HFF-Myc (cell line): ENCODE measurements at places on chromosomes 16 and 17.

GRCh38 chr16:67226295-67226803, 581 bp upstream of the TMEM208 start:
- DNase-seq, result no peak

GRCh38 chr16:67393788-67394154, 473 bp upstream of the TPPP3 start:
- no peak for DNase-seq

GRCh38 chr17:2025220-2025621, at the start of gene RTN4RL1:
RTN4RL1 (minus strand) TSS chr17:2025334; CDS start chr17:2024865, 469 bp downstream.
- DNase-seq, result no peak

- no peak for DNase-seq
Observed at GRCh38 chr16:27974896-27975540, 88.5 kb downstream of the GSG1L start.

DNA sequence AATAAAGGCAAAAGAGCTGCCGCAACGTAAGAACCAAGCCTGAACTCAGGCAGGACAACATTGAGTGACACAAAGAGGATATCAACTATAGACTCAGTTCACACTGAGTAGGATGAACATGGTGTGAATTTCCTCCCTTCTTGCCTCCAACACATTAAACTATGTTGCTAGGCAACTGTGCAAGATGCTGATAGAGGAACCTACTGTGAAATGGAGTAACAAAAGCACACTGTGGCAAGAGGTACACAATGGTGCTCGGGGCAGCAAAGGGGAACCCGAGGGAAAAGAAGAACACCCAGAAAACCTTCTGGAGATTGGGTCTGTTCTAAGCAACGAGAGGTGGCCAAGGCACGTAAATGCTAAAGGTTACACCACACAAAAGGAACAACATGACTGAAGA, 34.1 kb downstream of the GRB2 start:
- no peak for DNase-seq

GRCh38 chr17:43756201-43756600, 2.4 kb downstream of the SOST start:
- no peak for DNase-seq

DNA sequence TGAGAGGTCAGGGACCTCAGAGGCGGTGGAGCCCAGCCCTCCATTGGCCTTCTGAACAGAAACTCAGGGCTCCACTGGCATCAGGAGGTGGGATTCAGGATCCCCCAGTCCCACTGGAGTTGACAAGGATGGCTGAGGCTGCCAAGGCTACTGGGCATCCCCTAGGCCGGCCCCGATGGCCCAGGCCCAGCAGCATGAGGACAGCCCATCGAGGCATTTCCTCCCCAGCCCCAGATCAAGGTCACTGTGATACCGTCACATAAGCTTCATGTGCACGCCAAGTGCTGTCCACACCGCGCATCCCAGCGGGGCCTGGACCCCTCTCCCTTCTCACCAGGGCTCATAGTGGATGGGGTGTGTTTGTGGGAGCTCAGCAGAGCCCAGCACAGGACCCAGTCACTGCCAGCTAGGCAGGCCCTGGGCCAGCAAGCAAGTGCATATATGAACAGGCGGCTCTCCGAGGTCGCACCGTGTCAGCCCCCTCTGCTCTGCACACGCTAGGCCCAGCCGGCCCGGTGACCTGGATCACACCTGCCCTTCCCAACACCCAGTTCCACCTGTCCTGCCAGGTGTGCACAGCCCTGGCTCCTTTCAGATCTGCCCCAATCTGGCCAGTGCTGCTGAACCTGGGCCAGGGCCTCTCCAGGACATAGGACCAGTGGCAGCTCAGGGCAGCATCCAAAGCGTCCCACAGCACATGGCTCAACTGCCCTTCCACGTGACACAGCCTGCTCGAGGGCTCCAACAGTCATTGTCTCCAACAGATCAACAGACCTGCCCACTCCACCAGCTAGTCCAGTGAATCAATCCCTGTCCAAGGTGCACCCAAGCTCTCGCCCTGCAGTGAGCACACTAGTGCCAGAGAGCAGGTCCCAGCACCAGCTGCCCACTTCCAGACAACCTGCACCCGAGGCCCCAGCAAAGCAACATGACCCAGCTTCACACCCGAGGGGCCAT, 32.8 kb upstream of the RASD1 start:
- DNase-seq, result no peak

DNA sequence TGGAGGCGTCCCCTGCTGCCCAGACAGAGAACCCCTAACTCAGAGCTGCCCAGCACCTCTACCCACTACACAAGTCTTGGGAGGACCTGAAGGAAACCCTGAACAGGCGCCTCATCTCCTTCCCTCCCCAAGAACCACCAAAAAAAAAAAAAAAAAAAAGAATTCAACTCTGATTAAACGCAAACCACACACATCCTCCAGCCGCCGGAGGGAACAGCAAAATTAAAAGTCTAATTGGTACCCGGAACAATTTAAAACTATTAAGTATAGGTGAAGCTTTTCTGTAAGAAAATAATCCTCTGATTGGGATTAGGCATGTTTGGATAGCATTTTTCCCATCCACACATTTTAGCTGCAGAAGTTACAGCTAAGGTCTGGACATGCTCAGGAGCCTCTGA, 202.7 kb downstream of the ZNF423 start:
- DNase-seq, result no peak

DNA sequence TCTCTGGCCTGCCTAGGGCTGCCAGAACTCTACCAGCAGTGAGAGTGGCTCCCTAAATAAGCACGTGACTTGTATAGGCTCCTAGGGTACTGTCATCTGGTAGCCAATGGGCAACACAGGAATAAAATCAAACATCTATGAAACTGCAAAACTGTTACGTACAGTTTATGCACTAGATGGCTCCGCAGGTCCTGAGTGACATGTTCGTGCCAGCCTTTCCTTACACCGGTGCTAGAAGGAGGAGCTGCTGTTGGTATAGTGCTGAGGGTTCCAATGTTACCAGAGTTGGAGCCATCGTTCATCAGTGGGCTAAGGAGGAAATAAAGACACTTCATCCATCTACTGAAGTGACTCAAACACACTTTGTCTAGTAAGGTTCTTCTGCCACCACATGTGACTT, 63.2 kb upstream of the TRAP1 start:
- no peak for DNase-seq

DNA sequence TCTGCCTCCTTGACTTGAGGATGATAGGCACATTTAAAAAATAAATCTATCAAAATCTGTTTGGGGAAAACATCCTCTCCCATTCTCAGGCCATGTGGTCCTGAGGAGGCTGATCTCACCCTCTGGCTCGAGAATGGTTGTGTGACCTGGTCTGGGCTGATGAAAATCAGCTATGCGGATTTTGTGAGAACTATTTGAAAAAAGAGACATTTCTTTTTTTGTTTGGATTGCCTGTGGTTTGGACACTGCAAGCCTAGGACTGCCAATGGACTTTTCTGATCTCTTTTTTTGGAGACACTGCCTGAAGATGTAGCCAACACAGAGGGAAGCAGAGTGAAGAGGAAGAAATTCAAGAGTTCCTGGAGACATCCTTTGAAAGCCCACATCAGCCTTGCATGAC, 145.9 kb downstream of the HS3ST3B1 start:
- no peak for DNase-seq

GRCh38 chr16:6032438-6032837, 934.8 kb upstream of the EEF2KMT start:
- DNase-seq, result no peak

DNA sequence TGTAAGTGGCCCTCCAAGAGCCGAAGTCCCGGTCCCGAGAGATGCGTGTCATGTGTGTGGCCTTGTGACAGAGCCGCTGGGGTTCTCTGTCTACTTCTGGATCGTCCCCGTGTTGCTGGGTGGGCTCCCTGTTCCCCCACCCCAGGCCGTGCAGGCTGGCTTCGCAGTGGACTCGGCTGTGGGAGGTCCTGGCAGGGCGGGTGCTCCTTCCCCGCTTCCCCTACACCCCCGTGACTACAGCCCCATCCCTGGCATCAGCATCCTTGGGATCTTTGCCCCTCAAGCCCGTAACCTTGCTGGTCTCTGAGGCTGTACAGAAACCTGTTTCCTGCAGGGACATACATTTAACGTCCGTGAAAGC, 136.3 kb downstream of the BANP start:
- no peak for DNase-seq

GRCh38 chr16:34803683-34804416, 1344.4 kb downstream of the TP53TG3F start:
- no peak for DNase-seq

DNA sequence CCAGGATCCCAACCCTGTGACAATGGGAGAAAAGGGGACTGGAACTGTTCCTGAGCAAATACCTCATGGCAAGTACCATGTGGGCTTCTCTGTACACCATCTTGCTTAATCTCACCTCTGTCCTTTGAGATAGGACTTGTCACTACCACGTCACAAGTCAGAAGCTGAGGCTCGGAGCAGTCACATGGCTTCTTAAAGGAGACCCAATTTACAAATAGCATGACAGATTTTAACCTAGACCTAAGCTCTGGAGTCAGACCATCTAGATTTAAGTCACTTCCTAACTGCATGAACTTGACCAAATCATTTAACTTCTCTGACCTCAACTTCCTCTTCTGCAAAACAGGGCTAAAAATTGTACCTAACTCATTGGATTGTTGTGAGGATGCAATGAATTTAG, 36.0 kb upstream of the CCL1 start:
- DNase-seq, result no peak

DNA sequence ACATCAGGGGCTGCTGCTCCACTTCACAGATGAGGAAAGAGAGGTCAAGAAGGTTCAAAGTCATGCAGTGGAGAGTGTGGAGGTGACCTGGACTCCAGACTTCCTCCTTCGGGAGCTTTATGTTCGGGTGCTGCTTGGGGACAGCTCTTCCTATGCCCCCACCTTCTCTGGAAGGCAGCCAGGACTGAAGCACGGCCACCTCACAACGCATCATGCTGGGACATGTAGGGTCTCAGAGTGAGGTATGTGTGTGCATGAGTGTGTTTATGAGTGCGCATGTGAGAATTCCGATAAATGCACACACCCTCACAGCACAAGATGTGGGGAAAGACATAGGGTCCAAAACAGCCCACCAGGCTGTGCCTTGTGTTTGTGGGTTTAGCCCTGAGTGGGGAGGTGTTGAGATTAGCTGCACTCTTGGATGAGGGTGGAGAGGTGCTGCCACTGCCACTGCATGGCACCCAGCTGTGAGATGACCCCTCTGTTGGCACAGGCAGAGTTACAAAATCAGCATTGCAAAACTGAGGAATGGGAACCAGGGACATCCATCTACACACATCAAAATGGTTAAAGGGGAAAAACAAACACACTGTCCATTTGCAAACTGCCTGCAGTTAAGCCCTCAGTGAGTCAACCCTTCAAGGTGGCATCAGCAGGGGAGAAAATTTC, 367.4 kb downstream of the SEC14L1 start:
- no peak for DNase-seq

DNA sequence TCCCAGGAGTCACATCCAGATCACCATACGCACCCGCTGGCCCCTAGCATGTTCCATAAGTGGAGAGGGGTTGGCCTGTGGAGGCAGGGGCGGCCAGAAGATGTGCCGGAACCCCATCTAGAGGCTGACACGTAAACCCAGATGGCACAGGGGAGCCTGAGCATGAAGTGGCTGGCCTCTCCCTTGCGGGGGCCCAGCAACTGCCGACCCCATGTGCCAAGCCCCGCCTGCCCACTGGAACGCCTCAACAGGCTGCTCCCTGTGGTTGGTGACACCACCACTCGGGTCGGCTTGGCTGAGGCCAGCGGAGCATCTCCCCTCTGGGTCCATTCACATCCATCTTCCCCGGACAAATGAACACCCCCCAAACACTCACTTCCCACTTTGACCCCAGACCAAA, 9.5 kb downstream of the BCAR1 start:
- no peak for DNase-seq

DNA sequence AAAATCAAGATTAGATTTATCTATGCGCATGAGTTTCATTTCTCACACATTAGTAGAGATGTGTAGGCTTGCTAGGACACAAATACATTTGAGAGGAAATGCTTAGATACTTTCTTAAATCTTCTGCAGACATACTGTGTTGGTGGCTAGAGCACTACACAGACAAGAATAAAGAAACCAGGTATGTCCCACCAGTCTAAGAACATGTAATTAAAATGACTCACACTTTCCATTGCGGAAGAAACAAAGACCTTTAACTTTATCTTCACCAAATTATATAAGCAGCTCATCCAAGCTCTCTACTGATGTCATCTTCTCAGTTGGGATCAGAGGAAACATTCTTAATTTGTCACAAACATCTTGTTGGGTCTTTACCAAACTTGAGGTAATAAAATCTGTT, 12.5 kb downstream of the GABARAPL2 start:
- DNase-seq, result no peak

DNA sequence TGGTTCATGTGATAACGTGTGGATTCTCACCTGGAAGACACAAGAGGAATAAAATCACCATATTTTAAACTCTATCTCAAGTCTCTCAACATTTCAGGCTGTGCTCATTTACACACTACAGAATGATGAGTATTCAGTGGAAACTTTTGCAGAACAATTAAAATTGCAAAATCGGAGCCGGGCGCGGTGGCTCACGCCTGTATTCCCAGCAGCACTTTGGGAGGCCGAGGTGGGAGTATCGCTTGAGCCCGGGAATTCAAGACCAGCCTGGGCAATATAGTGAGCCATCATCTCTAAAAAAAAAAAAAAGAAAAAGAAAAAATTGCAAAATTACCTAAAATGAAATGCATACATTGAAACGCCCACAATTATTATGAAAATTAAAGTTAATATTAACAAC, 825.9 kb downstream of the KCNJ18 start:
- DNase-seq, result no peak

DNA sequence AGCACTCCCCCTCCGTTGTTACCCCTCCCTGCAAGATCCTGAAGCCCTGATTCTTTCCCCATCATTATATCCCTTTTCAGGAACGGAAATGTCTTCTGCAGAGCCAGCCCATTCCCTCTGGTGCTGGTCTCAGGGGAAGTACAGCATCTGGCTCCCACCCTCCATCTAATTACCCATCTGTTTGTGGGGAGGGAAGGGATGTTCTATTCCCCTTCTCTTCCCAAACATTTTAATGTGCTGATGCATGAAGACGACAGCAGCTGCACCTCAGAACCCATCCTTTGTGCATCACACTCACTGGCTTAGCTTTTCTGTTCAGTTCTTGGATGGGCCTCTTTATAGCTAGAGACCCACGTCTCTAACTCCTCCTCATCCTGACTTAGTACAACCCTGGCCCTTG, 367.2 kb downstream of the CDH13 start:
- no peak for DNase-seq
